ENCODE measurements at places on chromosomes 5 and 9. TPM values are rescaled to one million over a fixed set of nuclear protein-coding genes. Genes with fewer than 3 reads are reported as not detected.

The SLC6A19 gene
- not detected for total RNA-seq

DNA sequence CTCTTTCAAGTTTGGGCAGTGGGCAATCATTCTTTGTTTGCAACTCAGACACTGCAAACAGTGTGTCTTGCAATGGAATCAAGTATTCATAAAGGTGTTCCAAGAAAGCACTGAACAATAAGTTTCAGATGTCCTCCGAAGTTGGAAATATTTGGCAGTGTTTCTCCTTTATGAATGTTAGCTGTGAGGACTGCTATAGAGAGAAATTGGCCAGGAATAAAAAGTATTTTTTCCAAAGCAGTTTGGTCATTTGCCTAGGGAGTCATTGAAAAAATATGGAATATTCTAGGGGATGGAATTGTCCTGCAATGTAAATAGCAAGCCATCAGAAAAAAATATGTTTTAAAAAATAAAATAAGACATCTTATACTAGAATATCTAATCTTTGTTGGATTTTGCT, 688.6 kb upstream of the SEMA6A start:
- no peak for DNase-seq

DNA sequence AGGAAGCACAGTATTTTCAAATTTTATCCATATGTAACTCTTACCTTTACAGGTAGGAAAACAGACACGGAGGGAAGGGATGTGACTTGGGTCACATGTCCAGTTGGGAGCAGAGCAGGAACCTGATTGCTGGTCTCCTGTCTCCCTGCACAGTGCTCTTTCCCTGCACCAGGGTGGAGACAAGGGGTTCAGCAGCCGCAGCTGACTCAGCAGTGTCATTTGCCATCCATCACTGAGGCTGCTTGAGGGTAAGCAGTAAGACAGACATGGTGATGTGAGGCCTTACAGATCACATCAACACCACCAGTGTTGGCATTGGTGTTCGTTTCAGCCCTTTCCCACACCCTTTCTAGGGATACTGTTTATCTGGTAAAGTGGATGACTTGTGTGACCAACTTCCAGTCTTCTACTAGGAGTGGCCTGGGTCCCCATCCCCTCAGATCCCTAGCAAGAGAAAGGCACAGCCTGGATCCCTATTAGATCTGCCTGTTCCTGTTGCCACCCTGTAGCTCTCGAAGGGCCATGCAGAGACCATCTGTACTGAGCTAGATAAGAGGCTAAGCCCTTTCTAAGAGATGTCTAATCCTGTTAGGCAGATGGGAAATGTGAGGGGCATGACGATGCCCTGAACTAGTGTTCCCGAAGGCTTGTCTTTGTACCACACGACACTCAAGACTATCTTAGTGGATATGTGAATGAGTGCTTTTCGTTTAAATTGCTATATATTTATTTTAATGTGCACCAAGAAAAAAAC, 29.1 kb downstream of the FRMPD1 start:
- no peak for DNase-seq

- no peak for DNase-seq
Observed at GRCh38 chr9:117720066-117720465, 15.9 kb downstream of the TLR4 start.

The SLC23A1 gene
- not detected for total RNA-seq

DNA sequence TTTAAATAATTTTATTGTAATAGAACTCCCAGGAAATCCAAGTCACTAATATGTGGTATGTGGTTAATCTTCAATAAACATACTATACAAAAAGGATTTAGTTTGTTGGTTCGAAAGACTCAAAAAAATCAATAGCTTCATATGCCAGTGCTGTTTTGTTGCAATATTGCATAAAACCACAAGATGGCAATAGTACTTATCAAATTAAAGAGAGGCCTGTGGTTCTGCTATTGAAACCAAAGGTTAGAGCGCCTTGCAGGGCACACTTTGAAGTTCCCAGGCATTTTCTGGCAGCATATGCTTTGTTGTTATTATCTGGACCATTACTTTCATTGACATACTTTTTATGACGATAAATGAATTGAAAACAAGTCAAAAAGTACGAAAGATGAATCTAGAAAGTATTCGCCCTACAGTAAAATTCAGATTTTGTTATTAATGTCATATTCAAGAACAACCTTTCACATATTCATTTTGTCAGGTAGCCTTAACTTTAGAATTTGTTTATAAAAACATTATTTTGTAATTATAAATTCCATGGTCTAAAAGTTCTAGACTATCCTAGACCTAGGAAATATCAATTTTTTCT, 316.3 kb downstream of the MCTP1 start:
- peak; percentile 71 for DNase-seq

- no peak for DNase-seq
Observed at GRCh38 chr5:117892360-117892759, 1096.0 kb downstream of the DTWD2 start.

The ADGRV1 gene
- total RNA-seq: not detected

The TYRP1 gene
- total RNA-seq: not detected

DNA sequence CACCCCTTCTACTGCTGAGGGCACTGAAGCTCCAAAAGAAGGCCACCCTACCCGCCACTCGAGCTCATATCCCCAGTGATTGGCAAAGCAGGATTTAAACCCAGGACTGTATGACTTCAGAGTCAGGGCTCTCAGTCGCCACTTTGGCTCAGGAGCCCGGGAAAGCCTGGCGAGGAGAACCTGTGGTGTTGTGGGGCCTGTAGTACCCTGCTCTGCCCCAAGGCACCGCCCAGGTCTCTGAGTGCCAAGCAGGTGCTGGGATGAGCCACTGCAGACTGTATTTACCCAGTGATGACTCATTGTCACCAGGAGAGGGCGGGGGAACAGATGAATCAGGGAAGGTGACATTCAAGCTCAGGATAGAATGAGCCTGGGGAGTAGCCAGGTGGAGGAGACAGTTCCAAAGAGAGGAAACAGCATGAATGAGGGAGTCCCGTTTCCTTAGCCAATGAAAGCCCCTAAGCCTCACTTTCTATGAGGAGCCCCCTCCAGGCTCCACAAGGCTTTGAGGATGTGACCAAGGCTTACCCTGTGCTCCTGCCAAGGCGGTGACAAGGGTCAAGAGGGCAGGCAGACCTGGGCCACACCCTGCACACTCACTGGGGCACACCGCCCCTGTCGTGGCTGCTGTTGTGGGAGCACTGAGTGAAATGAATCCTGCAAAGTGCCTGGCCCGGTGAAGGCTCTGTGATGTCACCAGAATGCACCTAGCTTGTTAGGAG, 17.8 kb upstream of the DPM2 start:
- DNase-seq: peak; percentile 81

All from MCF 10A (cell line).